ENCODE measurements at places on chromosomes 12 and 14.

GRCh38 chr14:90405755-90406154, 8.9 kb downstream of the CALM1 start:
- DNase-seq = no peak

- no peak for DNase-seq
These were observed 179.9 kb upstream of the ATF7IP start for GRCh38 chr12:14185427-14186192.

GRCh38 chr14:30525833-30526232, 33.1 kb upstream of the G2E3 start:
- DNase-seq = no peak

- DNase-seq = no peak
These were observed 269.4 kb upstream of the CCDC196 start for GRCh38 chr14:66216763-66217162.

- no peak for DNase-seq
These were observed 1.3 kb upstream of the SYCP3 start for GRCh38 chr12:101740566-101740965.
